ENCODE measurements at places on chromosomes 6 and 20. TPM values are rescaled to one million over a fixed set of nuclear protein-coding genes. Genes with fewer than 3 reads are reported as not detected.

- H3K27me3 ChIP-seq: no peaks in the 10 kb centered on the region
- no peak for DNase-seq
- no peaks in the 10 kb centered on the region for H3K4me1 ChIP-seq
- no peak overlapping the region for H3K27ac ChIP-seq
- no peak overlapping the region for H3K4me3 ChIP-seq
Observed at GRCh38 chr6:24504287-24504648, 9.5 kb downstream of the ALDH5A1 start.

- no peaks in the 10 kb centered on the region for H3K27me3 ChIP-seq
- no peak overlapping the region for H3K27ac ChIP-seq
Observed at GRCh38 chr20:63091901-63092659, 85.3 kb upstream of the BHLHE23 start.

- H3K27me3 ChIP-seq: no peaks in the 10 kb centered on the region
- no peaks in the 10 kb centered on the region for H3K36me3 ChIP-seq
- no peak for DNase-seq
- no peak overlapping the region for H3K27ac ChIP-seq
Observed at GRCh38 chr6:37897818-37898515, 78.4 kb downstream of the ZFAND3 start.

The ZNF165 gene
- 3.4 TPM for total RNA-seq

Measured in pancreas (tissue), 10 donors.